Neural crest cell (in vitro differentiated cells): ENCODE measurements at places on chromosomes 5 and 9. TPM values are rescaled to one million over a fixed set of nuclear protein-coding genes. Genes with fewer than 3 reads are reported as not detected.
A peak's percentile ranks its signal among the peaks of the same experiment; 100 is the strongest.

- no peak overlapping the region for H3K27ac ChIP-seq
- no peak overlapping the region for H3K4me3 ChIP-seq
- no peaks in the 10 kb centered on the region for H3K27me3 ChIP-seq
- DNase-seq: no peak
These were observed 32.4 kb downstream of the DDX31 start for GRCh38 chr9:132637351-132637750.

GRCh38 chr9:136624184-136624951, 38.3 kb upstream of the EGFL7 start:
- no peaks in the 10 kb centered on the region for H3K27me3 ChIP-seq
- H3K36me3 ChIP-seq: no peaks in the 10 kb centered on the region
- H3K27ac ChIP-seq: no peak overlapping the region
- no peak for DNase-seq
- H3K4me3 ChIP-seq: no peak overlapping the region

DNA sequence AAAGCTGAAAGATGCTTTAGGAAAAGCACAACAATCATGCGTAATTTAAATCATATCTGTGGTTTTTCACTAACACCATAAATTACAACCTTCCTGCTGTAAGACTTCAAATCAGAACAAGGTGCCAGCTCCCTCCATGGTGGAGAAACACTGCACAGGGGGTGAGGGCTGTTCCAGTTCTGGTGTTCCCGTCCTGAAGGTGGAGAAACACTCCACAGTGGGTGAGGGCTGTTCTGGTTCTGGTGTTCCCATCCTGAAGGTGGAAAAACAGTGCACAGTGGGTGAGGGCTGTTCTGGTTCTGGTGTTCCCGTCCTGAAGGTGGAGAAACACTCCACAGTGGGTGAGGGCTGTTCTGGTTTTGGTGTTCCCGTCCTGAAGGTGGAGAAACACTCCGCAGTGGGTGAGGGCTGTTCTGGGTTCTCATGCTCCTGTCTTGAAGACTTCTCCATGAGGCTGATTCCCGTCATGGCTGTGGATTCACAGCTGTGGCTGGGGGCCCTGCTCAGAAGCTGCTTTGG, 12.9 kb downstream of the PLEKHG4B start:
- no peak overlapping the region for H3K27ac ChIP-seq
- no peak for DNase-seq
- H3K4me1 ChIP-seq: peaks cover 25% of the 10 kb centered on the region
- no peaks in the 10 kb centered on the region for H3K27me3 ChIP-seq
- no peak overlapping the region for H3K4me3 ChIP-seq

- H3K27me3 ChIP-seq: peaks cover 26% of the 10 kb centered on the region
- H3K27ac ChIP-seq: no peak overlapping the region
- H3K4me3 ChIP-seq: no peak overlapping the region
- no peaks in the 10 kb centered on the region for H3K4me1 ChIP-seq
- H3K36me3 ChIP-seq: no peaks in the 10 kb centered on the region
These were observed 17.2 kb downstream of the TSPAN17 start for GRCh38 chr5:176664479-176664878.

- no peak overlapping the region for H3K27ac ChIP-seq
- no peak overlapping the region for H3K4me3 ChIP-seq
- H3K27me3 ChIP-seq: no peaks in the 10 kb centered on the region
- no peak for DNase-seq
- H3K36me3 ChIP-seq: peaks cover 20% of the 10 kb centered on the region
These were observed 38.1 kb downstream of the LIFR start for GRCh38 chr5:38518341-38518740.

DNA sequence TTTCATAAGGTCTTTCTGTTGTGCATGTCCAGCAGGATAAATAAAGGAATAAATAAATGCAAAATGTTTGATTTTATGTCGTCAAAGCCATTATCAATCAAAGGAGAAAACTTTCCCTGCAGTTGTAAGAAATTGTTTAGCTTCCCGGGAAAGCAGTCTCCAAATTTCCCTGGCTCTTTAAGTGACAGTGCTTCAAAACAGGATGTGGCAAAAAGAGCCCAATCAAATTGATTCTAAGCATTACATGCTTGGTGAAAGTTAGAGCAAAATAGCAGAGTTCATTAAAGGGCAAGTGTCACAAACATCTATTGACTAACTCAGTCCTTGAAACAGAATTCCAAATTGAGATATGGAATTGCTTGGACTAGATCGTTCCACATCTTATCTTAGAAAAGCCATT, 704.1 kb downstream of the PRELID2 start:
- H3K4me3 ChIP-seq: no peak overlapping the region
- no peak overlapping the region for H3K27ac ChIP-seq
- no peak for DNase-seq
- no peaks in the 10 kb centered on the region for H3K27me3 ChIP-seq

- peaks cover 3% of the 10 kb centered on the region for H3K36me3 ChIP-seq
- H3K4me1 ChIP-seq: no peaks in the 10 kb centered on the region
- no peak overlapping the region for H3K27ac ChIP-seq
- no peak for DNase-seq
- H3K4me3 ChIP-seq: no peak overlapping the region
- no peaks in the 10 kb centered on the region for H3K27me3 ChIP-seq
These were observed 57.8 kb upstream of the CCDC112 start for GRCh38 chr5:115354246-115354645.

DNA sequence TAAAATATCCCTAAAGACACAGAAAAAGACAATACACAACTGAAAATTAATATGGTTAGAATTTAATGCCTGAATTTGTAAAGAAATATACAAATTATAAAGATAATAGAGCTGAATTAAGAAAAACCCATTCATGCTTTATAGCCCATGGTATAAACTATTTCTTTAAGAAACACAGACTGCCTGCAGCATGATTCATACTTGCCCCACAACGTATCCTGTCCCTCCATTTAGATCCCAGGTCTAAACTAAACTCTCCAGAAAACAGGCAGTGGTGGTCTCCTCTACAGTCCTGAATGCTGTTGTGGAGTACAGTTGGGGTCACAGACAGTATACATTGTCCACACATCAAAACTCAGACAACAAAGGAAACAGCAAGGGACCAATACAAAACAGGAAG, 24.8 kb downstream of the IL6ST start:
- peaks cover 7% of the 10 kb centered on the region for H3K36me3 ChIP-seq
- no peak overlapping the region for H3K4me3 ChIP-seq
- H3K27ac ChIP-seq: no peak overlapping the region

GRCh38 chr5:651296-652022, 39.3 kb downstream of the CEP72 start:
- no peak overlapping the region for H3K4me3 ChIP-seq
- peaks cover 32% of the 10 kb centered on the region for H3K36me3 ChIP-seq
- H3K27ac ChIP-seq: no peak overlapping the region
- DNase-seq: no peak

DNA sequence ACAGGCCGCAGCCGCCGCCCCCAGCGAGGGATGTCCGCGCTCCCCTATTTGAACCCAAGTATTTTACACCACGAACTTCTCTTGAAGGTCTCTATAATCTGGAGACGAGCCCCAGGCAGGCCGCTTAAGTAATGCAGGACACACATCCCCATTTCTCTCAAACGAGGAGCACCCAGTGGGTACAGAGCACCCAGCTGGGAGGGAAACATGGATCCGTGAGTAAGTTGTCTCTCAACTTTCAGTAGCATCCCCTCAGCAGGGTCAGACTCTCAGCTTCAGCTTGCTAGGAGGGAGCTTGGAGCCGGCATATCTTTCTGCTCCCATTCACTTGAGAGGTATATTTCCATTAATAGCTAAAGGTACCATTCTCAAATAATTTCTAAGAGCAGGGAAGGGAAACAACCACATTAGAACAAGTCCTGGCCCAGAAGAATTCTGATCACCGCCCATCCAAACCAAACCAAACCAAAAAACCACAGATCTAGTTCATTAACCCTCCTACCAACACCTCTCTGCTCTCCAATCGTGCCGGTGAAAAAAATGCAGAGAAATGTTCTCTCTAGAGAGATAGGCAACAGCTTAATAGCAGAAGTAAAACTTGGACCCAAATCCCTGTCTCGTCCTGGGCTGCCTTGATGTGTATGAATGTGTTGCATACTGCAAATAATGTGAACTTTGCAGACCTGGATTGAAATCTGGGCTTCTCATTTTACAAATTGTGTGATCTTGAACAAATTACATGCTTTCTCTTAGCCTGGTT, 910 bp downstream of the TDRD7 start:
- peak overlapping the region; percentile 83 for H3K4me3 ChIP-seq
- no peak overlapping the region for H3K27ac ChIP-seq
- H3K36me3 ChIP-seq: no peaks in the 10 kb centered on the region

DNA sequence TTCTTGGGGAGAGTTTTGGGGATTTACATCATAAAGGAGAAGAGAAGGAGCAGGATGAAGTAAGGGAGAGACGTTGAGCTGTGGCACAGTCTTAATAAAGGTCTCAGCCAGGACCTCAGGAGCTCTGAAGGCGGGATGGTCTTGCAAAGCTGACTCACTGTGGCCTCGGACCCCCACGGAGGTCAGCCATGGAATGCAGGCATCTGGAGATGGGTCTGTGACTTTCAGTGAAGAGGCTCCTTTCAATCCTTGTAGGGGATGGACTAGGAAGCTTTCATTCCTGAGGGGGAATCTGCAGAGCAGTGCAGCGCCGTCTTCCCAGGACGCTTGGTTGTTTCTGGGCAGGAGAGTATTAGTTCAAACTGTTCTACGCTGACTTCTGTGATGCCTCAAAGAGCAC, 65.7 kb upstream of the BASP1 start:
- H3K27ac ChIP-seq: peak overlapping the region; percentile 85
- no peak for DNase-seq
- H3K27me3 ChIP-seq: no peaks in the 10 kb centered on the region

DNA sequence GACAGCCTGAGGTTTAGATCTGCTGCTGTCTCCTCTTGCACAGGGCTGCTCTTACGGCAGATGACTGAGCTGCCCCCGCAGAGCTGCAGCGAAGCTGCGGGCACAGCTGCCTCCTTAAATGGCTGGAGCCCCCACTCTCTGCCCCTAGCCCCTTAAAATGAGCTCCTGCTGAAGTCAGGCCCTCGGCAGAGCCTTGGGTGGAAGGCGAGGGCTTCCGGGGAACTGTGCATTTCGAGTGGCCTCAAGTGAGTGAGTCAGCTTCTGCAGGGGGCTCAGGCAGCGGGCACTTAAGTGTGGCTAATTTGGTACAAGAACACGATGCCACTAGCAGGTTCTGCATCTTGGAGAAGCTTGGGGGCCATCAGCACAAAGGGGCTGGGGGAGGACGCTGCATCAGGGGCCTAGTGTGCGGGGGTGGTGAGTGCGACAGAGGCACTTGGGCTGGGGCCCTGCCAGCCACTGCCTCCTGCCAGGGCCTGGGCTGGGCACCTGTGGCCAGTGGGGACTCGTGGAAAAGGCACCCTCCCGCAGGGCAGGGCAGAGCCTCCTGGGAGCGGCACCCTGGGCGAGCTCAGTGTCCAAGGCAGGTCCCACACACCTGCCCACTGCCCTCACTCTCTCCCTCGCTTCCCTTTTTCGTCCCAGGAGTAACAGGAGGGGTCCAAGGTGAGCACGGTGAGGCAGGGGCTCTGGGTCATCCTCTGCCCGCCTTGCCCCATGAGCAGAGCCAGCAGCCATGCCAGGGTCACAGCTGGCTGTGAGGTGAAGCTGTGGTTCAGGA, 28.8 kb upstream of the RNU6ATAC start:
- peaks cover 11% of the 10 kb centered on the region for H3K4me1 ChIP-seq
- no peak overlapping the region for H3K4me3 ChIP-seq
- H3K27me3 ChIP-seq: no peaks in the 10 kb centered on the region
- H3K36me3 ChIP-seq: no peaks in the 10 kb centered on the region
- no peak for DNase-seq

DNA sequence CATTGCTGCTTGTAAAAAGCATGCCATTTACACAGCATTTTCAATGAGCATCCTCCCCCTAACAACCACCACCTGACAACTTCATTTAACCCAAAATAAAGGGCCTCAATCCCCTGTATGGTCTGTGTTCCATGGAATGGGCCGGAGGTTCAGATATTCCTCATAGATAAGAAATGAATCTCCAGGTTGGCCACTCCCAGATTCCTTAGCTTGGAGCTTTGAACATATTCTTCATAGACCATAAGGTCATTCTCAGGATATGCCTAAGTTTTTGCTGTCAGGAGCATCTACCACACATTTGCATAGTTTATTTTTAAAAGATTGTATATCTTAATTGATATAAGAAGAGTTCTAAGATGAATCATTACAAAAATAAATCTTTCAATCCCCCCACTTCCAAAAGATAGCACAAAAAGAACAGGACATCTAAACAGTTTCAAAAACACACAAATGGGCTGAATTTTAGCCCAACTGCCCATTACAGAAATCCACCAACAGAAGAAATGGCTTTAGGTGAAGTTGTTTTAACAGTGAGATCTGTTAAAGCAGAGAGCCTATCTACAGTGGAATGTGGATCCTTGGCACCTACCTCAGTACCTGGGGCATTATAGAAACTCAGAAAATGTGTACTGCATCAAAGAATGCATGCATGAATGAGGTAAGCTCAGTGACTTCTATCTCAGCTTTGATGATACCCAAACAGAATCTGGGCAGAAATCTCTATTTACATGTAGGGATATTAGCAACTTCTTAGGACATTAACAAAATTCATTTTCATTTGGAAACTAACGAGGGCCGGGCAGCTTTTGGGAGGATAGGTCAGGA, 179.8 kb downstream of the SEC61B start:
- no peaks in the 10 kb centered on the region for H3K27me3 ChIP-seq
- H3K4me3 ChIP-seq: no peak overlapping the region
- H3K27ac ChIP-seq: no peak overlapping the region
- DNase-seq: no peak
- no peaks in the 10 kb centered on the region for H3K4me1 ChIP-seq

- H3K36me3 ChIP-seq: no peaks in the 10 kb centered on the region
- peaks cover 5% of the 10 kb centered on the region for H3K27me3 ChIP-seq
- no peak for DNase-seq
- no peaks in the 10 kb centered on the region for H3K4me1 ChIP-seq
These were observed 47.7 kb upstream of the TEX48 start for GRCh38 chr9:114729706-114730105.

GRCh38 chr5:33657804-33658440, 217.2 kb downstream of the TARS1 start:
- H3K4me3 ChIP-seq: no peak overlapping the region
- peaks cover 5% of the 10 kb centered on the region for H3K36me3 ChIP-seq
- no peak for DNase-seq
- peaks cover 12% of the 10 kb centered on the region for H3K4me1 ChIP-seq
- H3K27ac ChIP-seq: no peak overlapping the region
- H3K27me3 ChIP-seq: no peaks in the 10 kb centered on the region

DNA sequence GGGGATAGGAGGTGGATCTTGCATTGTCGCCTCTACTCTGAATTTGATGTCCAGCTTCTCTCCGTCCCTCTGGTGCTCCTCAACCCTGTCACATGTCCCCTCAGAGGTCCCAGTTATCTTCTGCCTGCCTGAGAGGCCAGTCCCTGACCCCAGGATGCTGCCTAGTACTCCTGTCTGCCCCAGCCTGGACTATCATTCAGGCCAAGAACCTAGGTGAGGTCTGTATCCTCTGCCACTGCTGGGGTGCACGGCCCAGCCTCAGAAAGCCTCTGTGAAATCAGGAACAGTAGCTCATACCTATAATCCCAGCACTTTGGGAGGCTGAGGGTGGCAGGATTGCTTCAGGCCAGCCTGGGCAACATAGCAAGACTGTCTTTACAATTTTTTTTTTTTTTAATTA, 8.6 kb downstream of the SPINK4 start:
- H3K27ac ChIP-seq: no peak overlapping the region
- peaks cover 9% of the 10 kb centered on the region for H3K36me3 ChIP-seq
- no peaks in the 10 kb centered on the region for H3K4me1 ChIP-seq
- H3K27me3 ChIP-seq: no peaks in the 10 kb centered on the region

The NUTM2G gene
- total RNA-seq: not detected in 2 replicates

The SEMA4D gene
- total RNA-seq: 32.3 and 33.5 TPM in 2 replicates

The BNC2 gene
- 4.5 and 5.4 TPM in 2 replicates for total RNA-seq

The LHX2 gene
- total RNA-seq: 0.19 TPM in 1 of 2 replicates, not detected in the other

The TMEM232 gene
- 3.0 and 6.1 TPM in 2 replicates for total RNA-seq

The AK1 gene
- 39.6 and 45.5 TPM in 2 replicates for total RNA-seq

The MIER3 gene
- 44.7 and 47.8 TPM in 2 replicates for total RNA-seq

The NEUROG1 gene
- 7.3 and 7.8 TPM in 2 replicates for total RNA-seq
